Activated T-cell treated with anti-CD3 and anti-CD28 coated beads, Interleukin-2, amount 50 U/mL, for 48 hours (primary cell): ENCODE measurements at places on chromosomes 6 and 20.

DNA sequence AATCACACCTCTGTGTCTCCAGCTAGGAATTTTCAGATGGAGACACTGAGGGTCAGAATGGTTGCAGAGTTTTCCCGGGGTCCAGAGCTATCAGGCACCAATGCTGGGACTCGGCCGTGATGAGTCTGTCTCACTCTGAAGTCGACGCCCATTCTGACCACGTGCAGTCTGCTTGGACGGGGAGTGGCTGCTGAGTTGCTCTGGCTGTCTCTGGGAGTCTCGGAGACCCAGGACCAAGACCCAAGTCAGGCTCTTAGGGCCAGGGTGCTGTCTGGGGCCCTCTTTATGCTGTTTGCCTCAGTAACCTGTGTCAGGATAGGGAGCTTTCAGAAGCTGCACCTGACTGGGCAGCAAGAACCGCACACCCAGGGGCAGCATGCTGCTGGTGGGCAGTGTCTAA is 4.6 kb downstream of the IP6K3 start:
- no peak for DNase-seq

DNA sequence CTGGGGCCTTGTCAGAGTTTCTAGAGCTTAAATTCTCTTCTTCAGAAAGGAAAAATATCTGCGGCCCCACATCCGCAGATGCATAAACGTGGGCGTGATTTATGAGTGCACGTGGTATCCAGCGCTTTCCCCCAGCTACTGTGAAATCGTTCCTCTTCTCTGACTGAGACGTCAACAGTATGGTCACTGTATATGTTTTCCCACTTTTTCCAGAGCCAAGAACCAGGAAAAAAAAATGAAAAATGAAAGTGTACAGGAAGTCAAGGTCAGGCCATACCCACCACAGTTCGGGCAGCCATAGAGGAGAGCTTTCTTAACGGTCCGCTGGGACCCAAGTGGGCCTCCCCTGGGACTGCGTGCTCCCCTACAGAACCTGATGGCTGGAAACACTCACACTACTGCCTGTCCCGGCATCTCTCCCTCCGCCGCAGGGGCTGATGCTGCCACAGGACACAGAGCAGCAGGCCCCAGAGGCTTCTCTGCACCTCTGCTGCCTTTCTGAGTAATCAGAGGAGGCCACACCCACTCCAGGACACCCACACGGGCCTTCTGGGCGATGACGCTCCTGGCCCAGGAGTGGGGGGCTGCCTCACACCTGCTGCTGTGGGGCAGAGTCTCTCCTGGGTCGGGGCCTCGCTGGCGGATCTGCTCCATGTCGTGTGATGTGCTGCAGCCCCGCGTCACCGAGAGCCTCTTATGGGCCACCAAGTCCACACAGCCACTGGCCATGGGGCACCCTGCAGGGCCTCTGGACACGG is 16.4 kb upstream of the STX16 start:
- DNase-seq, result peak; percentile 73

- no peak for DNase-seq
Measured at GRCh38 chr6:121677571-121677970, 242.1 kb downstream of the GJA1 start.

DNA sequence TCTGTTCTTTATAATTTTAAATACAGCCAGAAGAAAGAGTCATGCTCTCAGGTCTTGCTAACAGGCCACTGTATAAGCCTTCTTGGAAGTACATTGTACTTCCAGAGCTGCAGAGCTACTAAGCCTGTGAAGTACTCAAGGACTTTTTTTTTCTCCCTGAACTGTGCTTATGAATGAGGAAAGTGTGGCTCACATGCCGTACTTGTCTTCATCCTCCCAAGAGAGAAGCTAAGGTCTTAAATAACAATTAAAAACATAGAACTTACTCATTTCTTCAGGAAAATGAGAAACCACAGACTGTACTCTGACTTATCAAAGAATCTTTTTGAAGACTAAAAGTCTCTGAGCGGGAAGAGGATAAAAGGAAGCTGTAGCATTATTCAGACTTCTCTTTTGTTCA is 218.3 kb downstream of the HTR1B start:
- DNase-seq, result no peak

DNA sequence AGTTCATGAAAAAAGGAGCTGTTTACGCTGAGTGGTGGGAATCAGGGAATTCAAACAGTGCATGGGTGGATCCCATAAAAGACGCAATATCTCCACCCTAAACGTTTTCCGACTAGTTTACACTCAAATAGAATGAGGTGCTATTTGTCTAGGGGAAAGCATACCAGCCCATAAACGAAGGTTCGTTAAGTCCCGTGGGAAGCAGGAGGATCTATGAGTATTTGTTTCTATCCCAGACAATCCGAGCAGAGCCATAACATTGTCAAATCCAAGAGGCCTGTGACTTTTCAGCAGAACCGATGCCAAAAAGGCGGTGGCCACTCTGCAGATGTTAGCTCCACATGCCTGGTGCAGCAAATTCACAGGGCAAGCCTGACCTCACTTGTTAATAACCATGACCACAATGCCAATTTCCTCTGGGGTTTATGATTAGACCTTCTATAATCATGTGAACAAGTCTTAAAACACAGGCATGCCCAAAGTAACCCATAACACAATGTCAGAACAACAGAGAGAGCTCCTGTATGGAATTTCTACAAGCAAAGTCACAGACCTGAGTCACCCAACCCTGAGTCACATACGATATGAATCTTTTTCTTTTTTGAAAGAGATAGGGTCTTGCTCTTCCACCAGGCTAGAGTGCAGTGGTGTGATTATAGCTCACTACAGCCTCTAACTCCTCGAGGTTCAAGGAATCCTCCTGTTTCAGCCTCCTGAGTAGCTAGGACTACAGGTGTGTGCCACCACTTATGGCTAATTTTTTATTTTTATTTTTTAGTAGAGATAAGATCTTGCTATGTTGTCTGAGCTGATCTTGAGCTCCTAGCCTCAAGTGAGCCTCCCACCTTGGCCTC is 123.3 kb downstream of the KIF13A start:
- no peak for DNase-seq

- DNase-seq, result no peak
Measured at GRCh38 chr20:24147961-24148360, 159.4 kb upstream of the GGTLC1 start.

- no peak for DNase-seq
Measured at GRCh38 chr6:18177286-18177965, 22.2 kb downstream of the KDM1B start.

GRCh38 chr20:56439771-56440291 is 27.8 kb downstream of the CASS4 start:
- DNase-seq, result peak; percentile 42

DNA sequence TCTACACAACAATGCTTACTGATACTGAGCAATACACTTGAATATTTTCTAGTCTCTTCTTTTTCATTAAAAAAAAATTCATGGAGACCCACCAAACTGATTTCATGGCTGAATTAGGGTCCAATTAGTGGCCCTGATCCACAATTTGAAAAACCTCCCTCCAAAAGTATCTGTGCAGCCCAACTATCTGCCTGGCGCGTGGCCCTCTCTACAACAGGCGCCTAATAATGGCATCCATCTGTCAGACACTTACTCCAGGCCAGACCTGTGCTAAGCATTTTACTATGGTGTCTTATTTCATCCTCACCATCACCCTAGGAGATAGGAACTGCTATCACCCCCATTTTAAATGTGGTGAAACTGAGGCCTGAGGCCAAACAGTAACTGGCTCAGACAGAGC is 14.0 kb downstream of the TFEB start:
- no peak for DNase-seq

DNA sequence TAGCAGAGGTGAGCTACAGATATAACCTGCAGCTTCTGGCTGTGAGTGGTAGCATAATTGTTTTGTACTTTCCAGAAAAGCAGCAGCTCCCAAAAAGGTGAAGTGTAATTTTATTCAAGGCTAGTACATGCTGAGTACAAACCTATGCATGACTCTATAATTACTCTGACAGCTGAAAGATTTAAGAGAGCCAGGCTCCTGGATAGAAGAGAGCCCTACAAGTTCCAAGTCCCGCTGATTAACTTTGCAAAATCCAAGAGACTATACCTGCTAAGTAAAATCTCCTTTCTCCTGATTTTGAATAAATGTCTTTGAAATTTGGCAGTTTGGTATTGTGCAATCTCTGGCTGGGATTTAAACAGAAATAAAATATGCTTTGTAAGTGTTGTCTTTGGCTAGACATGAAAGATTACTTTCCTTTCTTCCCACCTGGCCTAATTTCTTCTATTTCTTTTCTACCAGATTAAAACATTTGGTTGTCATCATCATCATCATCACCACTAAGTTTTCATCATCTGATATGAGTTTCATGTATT is 79.5 kb downstream of the CTNNBL1 start:
- DNase-seq, result no peak

DNA sequence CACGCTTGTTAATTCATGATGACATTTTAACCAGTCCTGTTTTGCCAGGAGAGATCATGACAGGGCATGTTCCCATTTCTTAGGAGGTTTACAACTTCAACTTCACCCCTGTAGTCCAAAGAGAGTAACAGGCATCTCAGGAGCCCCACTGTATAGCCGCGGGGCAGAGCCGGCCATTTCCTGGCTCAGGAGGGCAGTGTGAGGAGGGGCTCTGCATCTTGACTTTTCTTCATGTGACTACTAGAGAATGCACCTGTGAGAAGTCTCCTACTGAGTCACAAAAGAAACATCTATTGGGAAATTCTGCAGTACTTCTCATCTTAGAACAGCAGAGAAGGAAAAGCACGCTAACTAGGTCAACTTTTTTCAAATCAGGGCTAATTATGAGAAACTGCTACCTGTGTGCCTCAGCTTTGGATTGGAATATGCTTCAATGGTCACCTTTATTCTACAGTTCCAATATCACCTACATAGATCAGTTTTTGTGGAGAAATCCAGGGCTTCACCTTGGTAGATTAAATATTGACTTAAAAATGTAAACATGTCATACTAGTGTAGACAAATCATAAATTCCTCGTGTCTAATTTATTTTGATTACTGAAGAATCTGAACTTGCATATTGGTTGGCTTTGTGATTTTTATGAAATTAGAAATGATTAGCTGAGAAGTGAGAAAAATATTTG is 28.6 kb upstream of the SIM1 start:
- no peak for DNase-seq

- no peak for DNase-seq
Measured at GRCh38 chr6:52994031-52994838, 849 bp downstream of the GSTA4 start.

DNA sequence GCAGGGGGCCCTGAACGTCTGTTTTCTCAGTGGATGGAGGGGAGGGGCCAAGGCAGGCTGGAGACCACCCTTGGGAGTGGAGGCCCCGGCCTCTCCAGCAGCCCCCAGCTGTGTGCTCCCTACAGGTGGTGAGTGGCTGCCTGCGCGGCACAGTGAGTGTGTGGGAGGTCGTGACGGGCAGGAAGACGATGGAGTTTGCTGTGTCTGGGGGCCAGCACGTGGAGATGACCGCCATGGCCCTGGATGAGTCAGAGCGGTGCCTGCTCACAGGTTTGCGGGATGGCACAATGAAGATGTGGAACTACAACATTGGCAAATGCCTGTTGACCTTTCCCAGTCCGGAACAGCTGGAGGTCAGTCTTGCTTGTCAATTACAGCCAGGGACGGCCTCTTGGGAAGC is 52.6 kb downstream of the EFCAB8 start:
- DNase-seq, result no peak

DNA sequence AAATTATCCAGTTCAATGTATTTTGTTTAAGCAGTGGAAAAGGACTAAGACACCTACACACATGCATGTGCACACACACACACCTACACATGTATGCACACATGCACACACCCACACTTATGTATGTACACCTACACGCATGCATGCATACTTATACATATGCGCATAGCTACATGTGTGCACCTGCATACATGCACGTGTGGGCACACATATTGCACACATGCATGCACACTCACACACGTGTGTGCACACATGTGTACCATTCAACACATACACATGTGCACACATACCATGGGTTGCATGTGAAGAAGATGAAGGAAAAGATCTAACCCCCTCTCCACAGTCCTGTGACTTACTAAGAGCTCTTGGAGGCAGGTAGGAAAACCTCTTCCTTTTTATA is 122.0 kb upstream of the MAFB start:
- no peak for DNase-seq

DNA sequence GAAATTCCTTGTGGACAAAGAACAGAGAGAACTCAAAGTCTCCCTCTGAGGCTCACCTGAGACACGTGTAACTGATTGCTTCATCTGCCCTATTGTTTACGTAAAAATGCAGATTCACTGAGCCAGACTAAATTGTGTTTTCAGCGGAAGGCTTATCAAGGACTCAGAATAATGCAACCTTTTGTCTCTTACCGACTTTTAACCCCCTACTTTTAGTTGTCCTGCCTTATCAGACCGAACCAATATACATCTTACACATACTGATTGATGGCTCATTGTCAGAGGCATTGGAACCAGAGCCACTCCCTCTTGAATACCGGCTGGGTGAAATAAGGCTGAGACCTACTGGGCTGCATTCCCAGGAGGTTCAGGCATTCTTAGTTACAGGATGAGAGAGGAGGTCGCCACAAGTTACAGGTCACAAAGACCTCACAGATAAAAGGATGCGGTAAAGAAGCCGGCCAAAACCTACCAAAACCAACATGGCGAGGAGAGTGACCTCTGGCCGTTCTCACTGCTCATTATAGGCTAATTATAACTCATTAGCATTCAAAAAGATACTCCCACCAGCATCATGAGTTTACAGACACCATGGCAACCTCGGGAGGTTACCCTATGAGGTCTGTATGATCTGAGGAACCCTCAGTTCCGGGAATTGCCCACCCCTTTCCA is 95.5 kb upstream of the ZNF184 start:
- DNase-seq, result no peak

DNA sequence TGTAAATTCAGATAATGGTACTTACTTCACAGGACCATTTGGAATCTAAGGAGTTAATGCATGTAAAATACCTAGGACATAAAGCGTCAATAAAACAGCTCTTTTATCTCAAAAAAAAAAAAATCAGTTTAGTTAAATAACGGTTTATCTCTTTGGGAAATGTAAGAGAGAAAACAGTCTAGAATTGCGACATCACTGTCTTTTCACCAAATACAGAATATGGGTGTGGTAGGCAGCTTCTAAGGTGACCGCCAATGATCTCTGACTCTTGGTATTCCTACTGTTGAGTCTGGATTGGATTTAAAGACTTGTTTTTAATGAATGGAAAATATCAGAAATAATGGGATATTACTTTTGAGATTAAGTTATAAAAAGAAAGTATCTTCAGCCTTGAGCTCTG is 111.5 kb downstream of the EYS start:
- no peak for DNase-seq

DNA sequence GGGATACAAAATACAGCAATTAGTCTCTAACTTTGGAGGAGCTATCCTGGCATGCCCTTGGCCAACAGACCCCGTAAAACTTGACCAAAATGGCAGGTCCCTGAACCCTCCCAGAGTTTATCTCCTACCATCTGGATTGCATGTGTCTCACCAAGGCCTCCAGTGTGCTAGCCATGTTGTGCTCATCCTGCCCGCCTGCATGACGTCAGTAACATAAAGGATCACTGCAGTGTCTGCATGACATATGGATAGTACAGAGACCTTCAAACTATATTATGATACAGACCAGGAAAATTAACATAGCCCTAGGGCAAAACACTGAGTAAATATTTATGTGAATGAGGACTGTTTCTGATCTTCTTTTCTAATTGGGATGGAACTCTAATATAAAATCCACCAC is 25.3 kb downstream of the CPXM1 start:
- DNase-seq, result no peak
